ENCODE measurements at places on chromosomes 1 and 21. TPM values are rescaled to one million over a fixed set of nuclear protein-coding genes. Genes with fewer than 3 reads are reported as not detected.

DNA sequence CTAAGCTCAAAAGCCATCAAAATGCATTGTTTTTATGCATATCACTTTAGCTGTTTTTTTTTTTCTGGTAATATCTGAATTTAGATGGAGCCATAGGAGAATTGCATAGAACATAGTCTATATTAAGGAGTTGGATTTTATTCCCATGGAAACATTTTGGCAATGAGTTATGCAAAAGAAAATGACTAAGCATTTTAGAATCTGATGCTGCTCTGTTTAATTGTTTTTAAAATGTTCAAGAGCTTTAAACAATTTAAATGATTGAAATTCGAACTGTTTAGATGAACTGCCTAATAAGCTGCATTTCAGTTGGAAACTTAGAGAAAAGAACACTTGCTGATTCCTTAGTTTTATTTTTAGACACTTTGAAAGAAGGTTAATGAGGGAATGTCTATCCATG lies 1531.5 kb upstream of the B3GALT2 start:
- DNase-seq, result no peak

DNA sequence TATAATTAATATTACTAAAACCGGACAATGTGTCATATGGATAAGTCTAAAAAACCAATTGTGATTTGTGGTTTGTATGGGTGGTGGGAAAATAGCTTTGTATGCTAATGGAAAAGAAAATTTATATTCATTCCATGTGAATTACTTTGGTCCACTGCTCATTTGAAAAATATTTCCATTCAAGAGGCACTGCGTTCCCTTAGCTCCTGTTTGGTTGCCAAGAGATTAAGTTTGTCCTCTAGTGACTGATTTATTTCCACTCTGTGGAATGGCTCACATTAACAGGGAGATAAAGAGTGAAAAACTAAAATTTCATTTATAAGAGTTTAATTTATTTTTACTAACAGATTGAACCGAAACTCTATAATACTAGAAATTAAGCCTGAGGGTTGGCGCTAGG lies 744.1 kb upstream of the CHRM3 start:
- DNase-seq, result no peak

DNA sequence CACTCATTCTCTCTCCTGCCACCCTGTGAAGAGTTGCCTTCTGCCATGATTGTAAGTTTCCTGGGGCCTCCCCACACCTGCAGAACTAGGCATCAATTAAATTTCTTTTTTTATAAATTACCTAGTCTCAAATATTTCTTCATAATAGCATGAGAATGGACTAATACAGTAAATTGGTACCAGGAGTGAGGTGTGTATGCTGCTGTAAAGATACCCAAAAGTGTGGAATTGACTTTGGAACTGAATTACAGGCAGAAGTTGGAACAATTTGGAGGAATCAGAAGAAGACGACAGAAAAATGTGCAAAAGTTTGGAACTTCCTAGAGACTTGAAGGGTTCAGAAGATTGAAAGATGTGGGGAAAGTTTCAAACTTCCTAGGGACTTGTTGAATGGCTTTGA lies 308.1 kb upstream of the TMPRSS15 start:
- DNase-seq, result no peak

DNA sequence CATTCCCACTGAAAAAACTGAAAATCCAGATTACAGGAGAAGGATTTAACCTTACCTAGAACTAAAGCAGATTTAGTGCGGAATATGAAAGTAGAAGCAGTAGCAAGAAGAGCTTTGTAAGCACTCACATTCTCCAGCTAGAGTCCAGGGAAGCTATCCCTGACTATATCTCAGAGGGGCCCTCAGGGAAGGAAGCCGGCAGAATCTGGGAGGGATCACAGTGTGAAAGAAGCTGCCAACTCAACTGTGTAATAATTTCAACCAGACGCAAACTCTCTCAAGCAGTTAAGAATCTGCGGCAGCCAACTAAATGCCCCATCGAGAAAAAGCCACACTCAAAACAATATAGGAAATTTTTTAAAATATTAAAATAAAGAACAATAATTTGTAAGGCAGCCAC lies 163.8 kb downstream of the EIF4G3 start:
- no peak for DNase-seq

DNA sequence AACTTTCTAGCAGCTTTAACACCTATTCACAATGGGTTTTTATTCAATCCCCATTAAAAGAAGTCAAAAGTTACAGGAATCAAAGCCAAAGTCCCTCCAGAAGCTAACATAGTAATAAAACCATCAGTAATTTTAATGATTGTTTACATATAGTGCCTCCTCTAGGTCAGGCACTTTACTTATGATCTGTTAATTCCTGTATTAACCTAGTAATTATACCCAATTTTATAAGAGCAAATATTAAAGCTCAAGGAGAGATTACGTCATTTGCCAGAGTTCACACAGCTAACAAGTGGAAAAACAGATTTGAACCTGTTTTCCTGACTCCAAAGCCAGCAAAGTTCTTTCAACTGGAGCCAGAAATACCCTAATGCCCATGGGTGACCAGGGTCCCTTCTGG lies 112.9 kb upstream of the F3 start:
- no peak for DNase-seq

- DNase-seq, result no peak
Observed at GRCh38 chr1:14263225-14263624, 335.3 kb upstream of the KAZN start.

GRCh38 chr1:18005238-18005637 lies 102.4 kb upstream of the IGSF21 start:
- DNase-seq, result no peak

GRCh38 chr1:164325786-164326185 lies 233.2 kb upstream of the PBX1 start:
- no peak for DNase-seq

DNA sequence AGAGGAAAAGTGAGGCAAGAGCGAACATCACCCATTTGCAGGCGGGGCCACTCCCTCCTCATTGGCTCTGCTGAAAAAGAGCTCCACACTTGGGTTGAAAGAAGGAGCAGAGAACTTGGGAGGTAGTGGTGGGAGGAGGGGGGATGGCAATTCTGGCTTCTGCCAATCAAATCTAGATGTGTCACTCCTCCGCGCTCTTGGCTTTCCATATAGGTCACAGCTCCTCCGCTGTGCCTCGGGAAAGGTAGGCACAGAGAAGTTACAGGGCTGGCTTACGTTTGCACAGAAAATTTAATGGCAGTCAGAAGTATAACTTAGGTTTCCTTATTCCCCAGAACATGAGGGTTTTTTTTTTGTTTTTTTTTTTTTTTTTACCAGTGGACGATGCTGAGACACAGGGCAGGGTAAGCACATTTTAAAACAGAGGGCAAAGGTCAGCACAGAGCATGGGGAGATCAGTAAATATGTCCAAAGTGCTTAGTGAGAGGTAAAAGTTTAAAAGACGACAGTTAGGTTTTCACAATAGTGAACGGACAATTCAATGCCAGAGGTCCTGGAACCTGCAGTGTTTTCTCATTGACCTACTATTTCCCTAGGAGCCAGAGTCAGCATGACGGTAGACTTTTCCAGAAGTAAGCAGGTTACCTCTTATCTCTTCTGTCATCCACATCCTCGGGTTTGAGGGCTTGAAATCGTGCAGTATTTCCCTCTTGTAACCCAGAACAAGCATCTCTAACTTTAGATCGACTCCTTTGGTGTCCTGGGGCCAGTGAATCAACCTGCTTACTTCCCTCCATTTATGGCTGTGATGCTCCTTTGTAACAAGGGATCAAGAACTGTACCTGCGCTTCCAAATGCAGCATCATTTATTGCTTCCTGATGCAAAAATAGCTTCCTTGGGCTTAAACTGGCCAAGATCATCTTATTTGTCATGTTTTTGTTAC lies 258.9 kb upstream of the PROX1 start:
- no peak for DNase-seq

CDA gene
- 1.1 TPM for total RNA-seq

KRTAP27-1 gene
- total RNA-seq, result not detected

PADI4 gene
- total RNA-seq, result 1.6 TPM

FAM167B gene
- 0.60 TPM for total RNA-seq

Data from T-helper 17 cell (primary cell).